ENCODE measurements at places on chromosomes 1 and 21. TPM values are rescaled to one million over a fixed set of nuclear protein-coding genes. Genes with fewer than 3 reads are reported as not detected.

GRCh38 chr1:161088587-161089110, 709 bp downstream of the NECTIN4 start:
- DNase-seq = no peak

Gene CAPN9
- total RNA-seq = not detected

- DNase-seq = no peak
Observed at GRCh38 chr1:64263335-64263734, 59.9 kb downstream of the UBE2U start.

- DNase-seq = no peak
Observed at GRCh38 chr21:41973427-41973831, 19.6 kb upstream of the C2CD2 start.

- DNase-seq = peak; percentile 49
Observed at GRCh38 chr1:151494741-151495281, 16.4 kb upstream of the CGN start.

Gene DISP1
- 3.8 TPM for total RNA-seq

GRCh38 chr1:236451796-236452373, 57.8 kb downstream of the EDARADD start:
- DNase-seq = peak; percentile 27

DNA sequence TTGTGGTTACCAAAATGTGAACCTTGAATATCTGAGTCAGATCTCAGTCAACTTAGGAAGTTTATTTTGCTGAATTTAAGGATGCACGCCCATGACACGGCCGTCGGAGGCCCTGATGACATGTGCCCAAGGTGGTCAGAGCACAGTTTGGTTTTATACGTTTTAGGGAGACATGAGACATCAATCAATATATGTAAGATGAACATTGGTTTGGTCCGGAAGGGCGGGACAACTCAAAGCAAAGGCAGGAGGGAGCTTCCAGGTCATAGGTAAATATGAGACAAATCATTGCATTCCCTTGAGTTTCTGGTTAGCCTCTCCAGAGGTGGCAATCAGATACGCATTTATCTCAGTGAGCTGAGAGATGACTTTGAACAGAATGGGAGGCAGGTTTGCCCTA, 1.0 kb upstream of the PRMT2 start:
- DNase-seq = no peak

GRCh38 chr1:14964711-14965055, 188.9 kb upstream of the TMEM51 start:
- DNase-seq = no peak

GRCh38 chr1:152165286-152166077, 6.5 kb upstream of the RPTN start:
- DNase-seq = no peak

Gene CAMK1G
- total RNA-seq = not detected

Gene HSD11B1
- not detected for total RNA-seq

DNA sequence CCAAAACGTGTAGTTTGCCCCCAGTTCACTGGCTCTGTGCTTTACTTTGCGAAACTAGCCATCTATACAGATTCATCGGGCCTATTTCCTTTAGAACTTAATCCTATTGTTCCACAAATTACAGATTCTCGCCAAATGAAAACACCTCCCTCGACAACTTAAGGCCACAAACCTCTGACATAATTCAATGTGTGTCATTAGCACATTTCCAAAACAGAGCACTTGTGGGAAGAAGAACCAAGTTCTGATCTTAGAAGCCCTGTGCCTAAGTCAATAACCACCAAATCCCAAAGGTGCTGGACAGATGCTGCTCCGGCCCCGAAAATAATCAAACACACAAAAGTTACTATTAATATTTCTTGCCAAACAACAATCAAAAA, 93.9 kb downstream of the SLC45A1 start:
- no peak for DNase-seq

Gene CTSK
- 0.10 TPM for total RNA-seq

Measured in H4 (cell line).